ENCODE measurements at places on chromosomes 16 and 17. TPM values are rescaled to one million over a fixed set of nuclear protein-coding genes. Genes with fewer than 3 reads are reported as not detected.
A peak's percentile ranks its signal among the peaks of the same experiment; 100 is the strongest.

The LIG3 gene
- total RNA-seq = 26.6 TPM

The CFAP97D1 gene
- not detected for total RNA-seq

The CCDC47 gene
- 80.2 TPM for total RNA-seq

The HAP1 gene
- 0.62 TPM for total RNA-seq

DNA sequence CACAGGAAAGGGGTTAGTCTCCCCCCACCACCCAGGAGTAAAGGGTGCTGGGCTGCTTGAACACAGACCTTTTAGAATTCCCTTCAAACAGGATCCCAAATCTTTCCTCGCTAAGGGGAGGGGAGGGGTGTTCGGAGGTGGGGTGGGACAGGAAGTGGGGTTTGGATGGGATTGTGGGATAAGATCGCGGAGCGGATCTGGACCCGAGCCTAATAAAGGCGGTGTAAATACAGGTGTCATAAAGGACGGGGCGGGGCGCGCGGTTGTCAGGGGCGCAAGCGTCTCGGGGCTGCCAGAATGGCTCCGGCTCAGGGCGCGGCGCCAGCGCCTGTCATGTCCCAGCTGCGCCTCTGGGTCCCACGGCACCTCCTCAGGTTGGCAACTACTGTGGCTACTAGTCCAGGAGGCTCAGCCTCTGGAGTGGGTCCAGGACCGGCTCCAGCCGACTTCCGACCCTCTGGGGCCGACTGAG lies 59.8 kb upstream of the FBXO47 start:
- H3K4me1 ChIP-seq = peaks cover 13% of the 10 kb centered on the region
- peaks cover 8% of the 10 kb centered on the region for H3K27me3 ChIP-seq
- H3K4me3 ChIP-seq = peak overlapping the region; percentile 50
- no peak overlapping the region for H3K27ac ChIP-seq
- no peaks in the 10 kb centered on the region for H3K36me3 ChIP-seq

GRCh38 chr16:10751291-10751697 lies 7.7 kb downstream of the NUBP1 start:
- peaks cover under 1% of the 10 kb centered on the region for H3K4me1 ChIP-seq
- H3K27ac ChIP-seq = no peak overlapping the region
- no peaks in the 10 kb centered on the region for H3K27me3 ChIP-seq
- no peak for DNase-seq
- peaks cover 93% of the 10 kb centered on the region for H3K36me3 ChIP-seq

GRCh38 chr16:27671410-27671809 lies 121.5 kb downstream of the KATNIP start:
- H3K36me3 ChIP-seq = peaks cover 3% of the 10 kb centered on the region
- H3K27ac ChIP-seq = no peak overlapping the region
- H3K27me3 ChIP-seq = no peaks in the 10 kb centered on the region
- no peak overlapping the region for H3K4me3 ChIP-seq
- no peak for DNase-seq

DNA sequence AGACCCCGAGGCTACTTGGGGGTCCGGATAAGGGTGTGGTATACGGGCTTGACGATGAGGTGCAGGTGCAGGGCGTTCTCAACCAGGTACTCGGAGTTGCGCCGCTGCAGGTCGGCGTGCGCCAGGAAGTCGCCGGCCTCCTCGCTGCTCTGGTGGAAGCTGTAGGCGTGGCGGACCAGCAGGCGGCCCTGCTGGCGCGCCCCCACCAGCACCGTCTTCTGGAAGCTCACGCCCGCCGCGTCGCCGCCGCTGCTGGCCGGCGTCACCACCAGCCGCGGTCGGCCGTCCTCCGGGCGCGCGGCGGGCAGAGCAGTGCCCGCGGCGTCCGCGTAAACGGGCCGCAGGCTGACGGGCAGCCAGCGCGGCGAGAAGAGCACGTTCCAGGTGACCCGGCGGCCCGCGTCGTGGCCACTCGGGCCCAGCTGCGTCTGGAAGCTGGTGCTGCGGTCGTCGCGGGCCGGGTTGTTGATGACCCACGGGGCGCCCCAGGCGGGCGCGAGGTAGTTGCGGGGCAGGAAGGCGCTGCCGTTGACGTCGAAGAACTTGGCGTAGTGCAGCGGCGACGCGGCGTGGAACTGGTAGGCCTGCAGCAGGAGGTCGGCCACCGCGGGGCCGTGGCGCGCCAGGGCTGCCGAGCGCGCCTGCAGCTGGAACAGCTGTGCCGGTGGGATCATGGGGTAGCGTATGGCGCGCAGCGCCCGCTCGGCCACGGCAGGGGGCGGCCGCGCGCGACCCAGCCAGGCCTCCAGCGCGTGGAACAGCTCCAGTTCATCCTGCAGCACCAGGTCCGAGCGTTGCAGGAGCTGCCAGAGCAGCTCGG lies 4.8 kb downstream of the BTBD17 start:
- H3K27me3 ChIP-seq = peaks cover 99% of the 10 kb centered on the region
- no peaks in the 10 kb centered on the region for H3K36me3 ChIP-seq
- no peak overlapping the region for H3K27ac ChIP-seq
- no peak for DNase-seq
- H3K4me1 ChIP-seq = peaks cover 8% of the 10 kb centered on the region

GRCh38 chr17:11853321-11854151 lies 143.7 kb downstream of the ZNF18 start:
- H3K4me1 ChIP-seq = no peaks in the 10 kb centered on the region
- no peaks in the 10 kb centered on the region for H3K36me3 ChIP-seq
- DNase-seq = no peak
- no peak overlapping the region for H3K4me3 ChIP-seq

Measured in lower lobe of right lung (tissue), 2 donors.